ENCODE measurements at places on chromosomes 13 and 19.
A peak's percentile ranks its signal among the peaks of the same experiment; 100 is the strongest.

DNA sequence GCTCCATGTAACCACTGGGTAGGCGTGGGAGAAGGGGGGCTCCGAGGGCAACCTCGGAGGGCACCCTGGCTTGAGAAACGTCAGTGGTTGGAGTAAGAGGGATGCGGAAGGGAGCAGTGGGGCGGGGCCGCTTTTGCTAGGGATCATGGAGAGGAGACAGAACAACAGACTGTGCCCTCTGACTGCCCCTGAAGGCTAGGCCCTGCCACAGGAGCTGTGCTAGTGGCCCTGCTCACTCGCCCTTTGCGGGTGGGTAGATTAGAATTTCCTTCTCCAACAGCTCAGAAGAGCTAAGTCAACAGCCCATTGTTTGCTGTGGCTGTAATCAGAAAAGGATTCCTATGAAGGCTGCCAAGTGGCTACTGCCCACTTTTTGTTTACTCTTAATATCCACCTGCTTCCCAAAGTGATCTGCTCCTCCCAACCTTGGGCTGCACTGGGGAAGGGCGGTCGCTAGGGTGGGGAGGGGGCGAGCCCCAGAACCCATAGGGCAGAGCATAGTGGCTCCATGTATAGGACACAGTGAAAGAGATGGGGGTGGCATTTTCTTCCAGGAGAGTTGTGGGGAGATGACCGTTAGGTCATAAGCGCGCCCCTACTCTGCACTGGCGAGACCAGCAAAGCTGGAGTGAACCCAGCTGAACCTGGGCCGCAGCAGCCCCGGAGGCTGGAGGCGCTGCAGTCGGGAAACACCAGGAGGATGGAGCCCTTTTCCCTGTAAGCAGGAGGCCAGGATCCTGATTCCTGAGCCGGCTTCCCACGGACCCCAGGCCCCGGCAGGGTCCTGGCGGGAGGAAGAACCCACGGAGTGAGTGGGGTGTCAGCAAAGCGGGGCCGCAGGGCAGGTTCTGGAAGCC, 1.9 kb upstream of the C1QTNF9 start:
- no peak for DNase-seq

GRCh38 chr13:32107973-32108372, 76.4 kb downstream of the FRY start:
- DNase-seq, result peak; percentile 45

DNA sequence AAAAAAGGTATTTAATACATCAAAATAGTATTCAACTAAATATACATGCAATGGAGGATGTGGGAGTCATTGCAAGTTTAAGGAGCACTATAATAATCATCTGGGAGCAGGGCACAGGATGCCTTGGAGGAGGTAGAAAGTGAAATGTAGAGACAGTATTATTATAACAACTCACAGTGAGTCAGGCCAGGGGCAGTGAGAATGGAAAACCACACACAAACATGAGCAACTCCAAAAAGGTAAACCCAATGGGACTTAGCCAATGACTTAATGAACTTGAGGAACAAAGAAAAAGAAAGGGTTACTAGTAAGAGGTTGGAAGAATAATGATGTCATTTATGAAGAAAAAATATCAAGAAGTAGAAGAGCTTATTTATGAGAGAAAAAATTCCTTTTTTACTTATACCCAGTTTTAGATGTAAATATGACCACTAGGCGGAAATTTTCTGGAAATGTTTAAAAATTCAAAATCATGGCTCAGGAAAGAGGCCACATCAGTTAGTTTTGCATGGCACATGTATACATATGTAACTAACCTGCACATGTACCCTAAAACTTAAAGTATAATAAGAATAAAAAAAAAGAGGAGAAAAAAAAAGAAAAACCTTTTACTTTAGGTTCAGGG, 389.3 kb downstream of the SUCLA2 start:
- no peak for DNase-seq

DNA sequence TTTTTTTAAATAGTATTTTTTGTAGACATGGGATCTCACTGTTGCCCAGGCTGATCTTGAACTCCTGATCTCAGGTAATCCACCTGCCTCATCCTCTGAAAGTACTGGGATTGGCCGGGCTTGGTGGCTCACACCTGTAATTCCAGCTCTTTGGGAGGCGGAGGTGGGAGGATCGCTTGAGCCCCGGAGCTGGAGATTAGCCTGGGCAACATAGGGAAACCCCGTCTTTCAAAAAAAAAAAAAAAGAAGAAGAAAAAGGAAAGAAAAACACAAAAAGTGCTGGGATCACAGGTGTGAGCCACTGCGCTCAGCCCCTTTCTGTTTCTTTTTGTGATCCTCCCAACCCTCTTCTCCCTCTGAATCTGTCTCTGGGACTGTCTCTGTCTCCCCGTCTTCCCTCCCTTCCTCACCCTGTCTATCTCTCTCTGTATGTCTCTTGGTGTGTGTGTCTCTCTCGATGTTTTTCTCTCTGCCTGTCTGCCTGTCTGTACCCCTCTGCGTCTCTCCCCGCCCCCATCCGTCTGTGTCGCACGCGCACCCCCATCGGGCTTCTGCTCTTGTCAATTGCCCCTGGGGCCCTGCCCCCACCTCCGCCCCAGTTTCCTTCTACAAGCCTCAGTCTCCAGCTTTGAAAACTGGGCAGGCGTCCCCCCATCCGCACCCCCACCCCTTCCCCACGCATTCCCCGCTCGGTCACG, 540 bp upstream of the ZFP36 start:
- DNase-seq, result no peak

DNA sequence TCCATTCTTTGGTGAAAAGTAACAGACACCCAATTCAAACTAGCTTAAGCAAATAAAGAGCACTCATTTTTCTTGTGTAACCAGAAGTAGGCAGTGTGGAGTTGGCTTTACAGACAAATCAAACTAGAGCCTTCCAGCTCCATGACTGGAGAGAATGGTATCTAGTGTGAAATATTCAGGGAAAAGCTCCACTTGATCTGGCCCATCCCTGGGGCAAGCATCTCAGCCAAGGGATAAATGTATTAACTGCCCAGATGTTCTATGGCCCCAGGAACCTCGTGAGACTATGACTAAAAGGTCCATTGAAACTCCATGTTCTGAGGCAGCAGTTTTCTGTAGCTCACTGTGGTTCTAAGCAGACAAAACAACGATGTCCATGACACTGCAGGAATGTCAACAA, 49.9 kb downstream of the TBC1D4 start:
- DNase-seq, result peak; percentile 18

GRCh38 chr19:30855442-30855841, 483.3 kb downstream of the ZNF536 start:
- no peak for DNase-seq

- DNase-seq, result no peak
These were observed 1856.1 kb downstream of the OLFM4 start for GRCh38 chr13:54884682-54885081.

- peak; percentile 48 for DNase-seq
These were observed 8.7 kb upstream of the SERPINE3 start for GRCh38 chr13:51330791-51331190.

DNA sequence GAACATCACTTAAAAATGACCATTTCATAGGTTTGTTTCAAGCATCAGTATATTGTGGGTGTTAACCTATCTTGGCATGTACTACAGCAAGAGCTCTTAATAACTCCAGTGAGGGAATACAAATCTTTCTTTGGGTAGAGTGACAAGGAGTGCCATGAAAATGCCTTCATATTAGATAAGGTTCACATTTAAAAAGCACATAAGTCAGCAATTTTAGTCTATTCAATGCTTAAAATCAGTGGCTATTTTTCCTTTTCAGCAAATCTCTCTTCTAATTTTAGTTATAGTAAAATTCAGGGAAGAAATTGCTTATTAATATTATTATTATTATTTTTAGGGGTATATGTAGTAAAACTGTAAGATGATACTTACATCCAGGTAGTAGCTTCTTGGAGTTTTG, 291.1 kb downstream of the GPC6 start:
- no peak for DNase-seq

- DNase-seq, result peak; percentile 93
These were observed 31.7 kb downstream of the DNAJC15 start for GRCh38 chr13:43054803-43055802.

DNA sequence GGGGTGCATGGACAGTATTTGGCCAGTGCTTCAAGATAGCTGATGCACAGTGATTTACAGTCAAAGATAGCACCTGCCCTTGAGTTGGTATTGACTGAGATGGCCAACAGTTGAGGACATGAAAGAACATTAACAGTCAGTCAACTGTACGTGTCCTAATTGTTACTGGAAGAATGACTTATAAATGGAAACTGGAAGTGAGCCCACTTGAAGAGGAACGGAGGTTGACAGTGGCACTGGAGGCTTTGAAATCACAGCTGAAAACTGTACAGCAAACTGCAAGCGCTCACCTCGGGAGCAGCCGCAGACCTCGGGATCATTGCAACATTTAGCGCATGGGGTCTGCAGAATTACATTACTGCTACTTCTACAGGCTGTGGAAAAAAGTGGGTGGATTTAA, 77.1 kb downstream of the GGACT start:
- DNase-seq, result no peak

GRCh38 chr19:2523630-2524311, 47.8 kb downstream of the GADD45B start:
- DNase-seq, result peak; percentile 87

GRCh38 chr19:48290771-48291488, 21.0 kb downstream of the ZNF114 start:
- DNase-seq, result peak; percentile 83

DNA sequence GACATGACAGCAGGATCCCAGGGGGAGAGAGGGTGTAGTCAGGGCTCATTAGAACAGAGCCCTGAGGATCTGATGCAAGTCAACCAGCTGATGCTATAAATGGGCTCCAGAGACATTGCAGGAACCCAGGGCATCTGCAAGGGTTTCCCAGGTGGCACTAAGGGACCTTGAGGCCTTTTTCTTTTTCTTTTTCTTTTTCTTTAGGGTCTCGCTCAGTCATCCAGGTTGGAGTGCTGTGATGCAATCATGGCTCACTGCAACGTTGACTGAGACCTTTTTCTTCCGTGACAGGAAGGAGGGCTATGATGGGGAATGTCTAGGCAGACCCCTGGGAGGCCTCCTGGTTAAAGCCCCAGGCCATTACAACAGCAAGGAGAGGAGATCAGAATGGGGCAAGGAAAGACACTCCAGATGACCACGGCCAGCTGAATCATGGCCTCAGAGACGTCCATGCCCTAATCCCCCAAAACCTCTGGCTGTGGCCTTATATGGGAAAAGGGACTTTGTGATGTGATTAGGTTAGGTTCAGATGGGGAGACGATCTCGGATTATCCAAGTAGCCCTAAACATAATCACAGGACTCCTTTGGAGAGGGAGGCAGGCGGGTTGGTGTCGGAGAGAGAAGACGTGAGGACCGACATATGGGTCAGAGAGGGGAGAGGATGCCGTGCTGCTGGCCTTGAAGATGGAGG, 4.5 kb upstream of the FCGRT start:
- no peak for DNase-seq

DNA sequence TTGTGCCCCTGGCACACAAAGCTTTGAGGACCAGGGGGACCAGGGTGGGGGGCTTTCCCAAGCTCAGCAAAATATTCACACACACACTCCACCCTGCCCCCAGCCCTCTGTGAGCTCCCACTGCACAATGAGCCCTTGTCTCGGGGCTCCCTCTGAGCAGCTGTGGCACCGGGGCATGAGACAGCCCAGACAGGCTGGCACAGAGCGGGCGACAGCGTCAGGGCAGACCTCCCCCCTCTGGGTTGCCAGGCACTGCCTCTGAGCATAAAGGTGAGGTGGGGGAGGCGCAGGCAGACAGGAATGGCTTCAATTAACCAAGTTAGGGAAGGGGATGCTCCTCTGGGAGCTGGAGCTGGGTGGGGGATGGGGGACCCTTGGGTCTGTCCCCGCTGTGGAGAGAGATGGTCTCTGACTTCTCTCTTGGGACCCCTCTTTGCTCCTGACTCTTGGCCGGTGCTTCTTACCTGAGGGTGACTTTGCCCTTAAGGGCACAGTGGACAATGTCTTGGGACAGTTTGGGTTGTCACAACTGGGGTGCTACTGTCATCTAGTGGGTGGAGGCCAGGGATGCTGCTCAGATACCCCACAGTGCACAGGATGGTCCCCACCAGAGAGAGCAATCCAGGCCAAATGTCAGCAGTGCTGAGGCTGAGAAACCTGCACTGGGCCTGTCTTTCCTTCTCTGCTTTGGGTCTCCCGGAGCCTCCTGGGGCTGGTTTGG, 30.3 kb downstream of the LYL1 start:
- no peak for DNase-seq

- no peak for DNase-seq
These were observed 13.8 kb downstream of the FPR1 start for GRCh38 chr19:51737924-51738323.

DNA sequence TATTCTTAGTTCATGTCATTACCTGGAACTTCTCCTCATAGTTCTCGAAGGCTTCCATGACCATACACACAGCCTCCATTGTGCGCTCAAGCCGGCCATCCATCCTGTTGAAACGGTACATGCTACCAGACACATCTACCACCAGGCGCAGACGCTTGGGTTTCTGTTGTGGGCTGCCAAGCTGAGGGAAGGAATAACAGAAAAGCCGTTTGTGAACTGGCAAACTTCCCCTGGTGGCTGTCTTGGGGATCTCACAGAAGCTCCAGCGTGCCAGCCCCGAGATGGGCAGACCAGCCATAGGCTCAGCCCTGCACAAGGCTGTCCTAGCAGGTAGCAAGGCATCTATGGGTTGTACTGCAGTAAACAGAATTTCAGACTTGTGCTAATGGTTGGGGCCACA, 130.1 kb downstream of the RGCC start:
- DNase-seq, result no peak

DNA sequence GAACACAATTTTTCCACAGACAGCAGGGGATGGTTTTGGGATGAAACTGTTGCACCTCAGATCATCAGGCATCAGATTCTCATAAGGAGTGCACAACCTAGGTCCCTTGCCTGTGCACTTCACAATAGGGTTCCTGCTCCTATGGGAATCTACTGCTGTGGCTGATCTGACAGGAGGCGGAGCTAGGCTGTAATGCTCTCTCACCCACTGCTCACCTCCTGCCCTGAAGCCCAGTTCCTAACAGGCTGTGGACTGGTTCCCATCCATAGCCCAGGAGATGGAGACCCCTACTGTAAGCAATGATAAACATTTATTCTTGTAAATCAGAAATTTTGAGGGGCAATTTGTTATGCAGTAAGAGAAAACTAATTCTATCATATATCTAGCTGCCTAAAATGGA, 1234.7 kb downstream of the SLITRK1 start:
- DNase-seq, result no peak

DNA sequence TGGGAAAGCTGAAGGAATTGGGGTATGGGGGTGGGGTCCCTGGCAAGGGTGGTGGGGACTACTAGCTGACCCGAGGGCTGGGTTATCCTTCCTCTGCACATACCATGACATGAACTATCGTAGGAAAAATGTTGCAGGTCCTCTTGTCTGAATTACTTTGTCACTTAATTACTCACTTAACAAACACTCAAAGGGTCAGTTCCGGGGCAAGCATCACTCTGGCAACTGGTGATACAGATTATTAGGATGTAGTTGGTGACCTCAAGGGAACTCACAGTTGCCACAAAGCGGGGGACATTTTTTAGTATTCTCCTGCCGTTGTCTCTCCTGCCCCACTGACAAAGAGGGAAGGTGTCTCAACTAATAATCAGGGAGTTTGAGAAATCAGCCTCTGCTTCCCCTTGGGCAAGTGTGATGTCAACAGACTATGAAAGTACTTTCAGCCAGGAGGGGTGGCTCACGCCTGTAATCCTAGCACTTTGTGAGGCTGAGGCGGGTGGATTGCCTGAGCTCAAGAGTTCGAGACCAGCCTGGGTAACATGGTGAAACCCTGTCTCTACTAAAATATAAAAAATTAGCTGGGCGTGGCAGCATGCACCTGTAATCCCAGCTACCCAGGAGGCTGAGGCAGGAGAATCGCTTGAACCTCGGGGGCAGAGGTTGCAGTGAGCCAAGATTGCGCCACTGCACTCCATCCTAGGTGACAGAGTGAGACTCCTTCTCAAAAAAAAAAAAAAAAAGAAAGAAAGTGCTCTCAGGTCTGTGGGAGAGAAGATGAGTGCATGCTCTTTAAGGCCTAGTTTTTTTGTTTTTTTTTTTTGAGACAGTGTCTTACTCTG, 10.3 kb downstream of the DNAJB1 start:
- peak; percentile 92 for DNase-seq

Data from EH (cell line).